ENCODE measurements at places on chromosomes 3 and 15. TPM values are rescaled to one million over a fixed set of nuclear protein-coding genes. Genes with fewer than 3 reads are reported as not detected.
A peak's percentile ranks its signal among the peaks of the same experiment; 100 is the strongest.

DNA sequence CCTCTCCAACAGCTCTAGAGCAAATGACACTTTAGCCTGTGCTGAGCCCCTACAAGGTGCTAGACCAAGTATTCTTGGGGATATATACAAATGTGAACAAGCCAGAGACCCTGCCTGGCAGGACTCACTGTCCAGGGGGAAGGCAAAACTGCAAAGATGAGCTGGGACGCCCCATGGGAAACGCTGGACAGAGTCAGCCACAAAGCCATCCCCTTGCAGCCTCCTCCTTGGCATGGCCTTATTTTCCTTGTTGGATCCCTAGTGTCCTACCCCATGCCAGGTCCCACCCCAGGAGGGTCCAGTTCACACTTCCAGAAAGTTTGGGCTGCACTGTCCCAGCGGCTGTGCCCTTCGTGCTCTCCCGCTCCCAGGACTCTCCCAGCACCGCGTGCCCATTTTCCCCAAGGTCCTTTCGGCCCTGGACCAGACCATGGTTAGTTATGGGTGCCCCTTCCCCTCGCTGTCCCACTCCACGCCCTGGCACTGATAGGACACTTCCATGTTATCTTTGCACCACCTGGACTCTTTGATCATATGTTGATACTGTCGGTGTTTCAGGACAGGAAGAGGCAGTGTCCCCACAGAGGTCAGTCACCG is 5.8 kb upstream of the NRROS start:
- no peaks in the 10 kb centered on the region for H3K27me3 ChIP-seq
- no peak for DNase-seq
- peak overlapping the region; percentile 87 for H3K4me3 ChIP-seq

- no peaks in the 10 kb centered on the region for H3K27me3 ChIP-seq
- H3K4me1 ChIP-seq: peaks cover 18% of the 10 kb centered on the region
- H3K4me3 ChIP-seq: no peak overlapping the region
- no peak for DNase-seq
- H3K27ac ChIP-seq: peak overlapping the region; percentile 45
Observed at GRCh38 chr3:42035816-42036482, 55.2 kb upstream of the TRAK1 start.

DNA sequence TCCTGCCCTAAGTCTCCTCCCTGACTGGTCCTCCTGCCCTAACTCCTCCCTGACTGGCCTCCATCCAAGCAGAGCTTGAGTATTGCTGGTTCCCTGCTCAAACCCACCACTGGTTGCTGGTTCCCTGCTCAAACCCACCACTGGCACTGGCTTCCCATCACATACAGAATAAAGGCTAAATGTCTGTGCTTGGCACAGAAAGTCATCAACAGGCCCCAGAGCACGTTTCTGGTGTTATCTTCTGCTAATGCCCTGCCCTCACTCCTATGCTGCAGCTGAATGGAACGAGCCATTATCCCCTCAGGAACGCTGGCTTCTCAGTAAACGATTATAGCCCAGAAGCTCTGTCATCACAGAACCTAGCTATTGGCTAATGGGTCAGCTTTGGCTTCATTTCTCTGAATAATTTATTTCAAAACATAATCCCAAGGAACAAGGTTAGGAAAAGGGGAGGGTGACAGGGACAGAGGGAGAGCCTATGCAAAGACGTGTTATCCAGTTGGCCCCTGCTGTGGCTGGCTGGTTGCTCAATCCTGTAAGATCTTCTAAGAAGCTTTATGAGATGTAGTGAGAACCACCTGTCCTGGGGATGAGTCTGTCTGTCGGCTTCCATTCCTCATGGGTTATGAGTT is 6.3 kb upstream of the MUC20 start:
- H3K27me3 ChIP-seq: no peaks in the 10 kb centered on the region
- peaks cover 36% of the 10 kb centered on the region for H3K36me3 ChIP-seq
- no peak for DNase-seq

- peaks cover 34% of the 10 kb centered on the region for H3K4me1 ChIP-seq
- peak overlapping the region; percentile 84 for H3K27ac ChIP-seq
- H3K36me3 ChIP-seq: no peaks in the 10 kb centered on the region
- H3K4me3 ChIP-seq: no peak overlapping the region
- H3K27me3 ChIP-seq: no peaks in the 10 kb centered on the region
Observed at GRCh38 chr3:114418107-114418506, 124.3 kb downstream of the TIGIT start.

- H3K4me3 ChIP-seq: no peak overlapping the region
- H3K4me1 ChIP-seq: peaks cover 3% of the 10 kb centered on the region
- peaks cover 5% of the 10 kb centered on the region for H3K27me3 ChIP-seq
- H3K27ac ChIP-seq: no peak overlapping the region
- no peak for DNase-seq
Observed at GRCh38 chr3:12758025-12758781, 856 bp downstream of the TMEM40 start.

- H3K27me3 ChIP-seq: no peaks in the 10 kb centered on the region
- H3K4me1 ChIP-seq: peaks cover 31% of the 10 kb centered on the region
- peak overlapping the region; percentile 94 for H3K4me3 ChIP-seq
- peaks cover 56% of the 10 kb centered on the region for H3K36me3 ChIP-seq
- H3K27ac ChIP-seq: no peak overlapping the region
Observed at GRCh38 chr3:52407779-52408178, 37.1 kb downstream of the SEMA3G start.

DNA sequence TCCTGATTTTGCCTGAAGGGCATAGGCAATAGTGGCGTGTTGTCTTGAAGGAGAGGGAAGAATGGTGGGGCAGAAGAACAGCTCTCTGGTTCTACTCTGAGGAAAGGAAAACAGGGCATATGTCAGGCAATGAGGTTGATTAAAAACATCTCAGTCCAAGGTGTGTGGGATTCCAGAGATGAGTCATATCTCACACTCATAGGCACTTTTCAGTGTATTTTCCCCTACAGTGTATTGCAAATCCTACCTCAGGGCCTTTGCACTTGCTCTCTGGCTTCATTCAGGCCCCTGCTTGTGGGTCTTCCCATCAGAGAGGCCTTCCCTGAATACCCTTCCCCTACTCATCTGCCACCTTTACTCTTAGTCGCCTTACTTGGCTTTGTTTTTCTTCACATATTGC is 107.8 kb downstream of the SLCO3A1 start:
- H3K27me3 ChIP-seq: no peaks in the 10 kb centered on the region
- H3K4me3 ChIP-seq: no peak overlapping the region
- no peak overlapping the region for H3K27ac ChIP-seq
- H3K4me1 ChIP-seq: peaks cover 10% of the 10 kb centered on the region
- no peak for DNase-seq

DNA sequence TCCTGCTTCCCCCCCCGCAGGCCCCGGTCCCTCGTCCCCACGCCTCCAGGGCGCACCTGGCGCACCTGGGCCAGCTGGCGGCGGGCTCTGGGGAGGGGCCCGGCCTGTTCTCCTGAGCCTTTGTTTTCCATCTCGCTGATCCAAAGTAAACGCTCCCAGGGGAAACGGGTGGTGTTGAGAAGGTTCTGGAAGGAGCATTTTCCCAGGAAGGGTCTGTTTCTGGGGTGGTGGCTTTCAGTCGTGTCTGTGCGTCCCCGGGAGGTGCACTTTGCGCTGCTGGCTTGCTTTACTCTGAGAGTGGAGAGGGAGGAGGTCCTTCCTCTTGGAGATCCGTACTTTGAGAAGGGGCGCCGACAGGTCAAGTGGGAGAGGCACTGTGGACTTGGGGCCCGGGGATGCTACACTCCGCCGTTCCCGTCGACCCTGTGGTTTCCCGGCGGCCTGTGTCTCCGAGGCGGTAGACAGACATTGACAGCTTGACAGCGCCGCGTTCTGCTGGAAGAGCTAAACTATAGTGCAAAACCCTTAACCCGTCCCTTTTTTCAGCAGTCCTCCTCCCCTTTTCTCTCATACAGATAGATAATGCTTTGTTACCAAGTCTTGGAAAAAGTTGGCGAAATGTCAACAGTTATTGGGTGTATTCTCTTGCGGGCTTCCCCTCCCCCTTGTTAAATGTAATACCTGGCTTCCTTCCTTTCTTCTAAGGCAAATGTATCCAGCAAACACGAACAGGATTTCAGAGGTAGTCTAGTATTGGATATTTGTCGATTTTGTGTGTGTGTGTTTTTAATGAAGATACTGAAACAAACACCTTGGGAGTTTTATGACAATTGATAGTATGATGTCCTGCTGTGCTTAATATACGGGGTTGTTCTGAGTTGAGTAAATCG is 6.5 kb downstream of the TPM1 start:
- peaks cover 50% of the 10 kb centered on the region for H3K27me3 ChIP-seq
- H3K27ac ChIP-seq: peak overlapping the region; percentile 63
- H3K4me3 ChIP-seq: peak overlapping the region; percentile 89
- H3K4me1 ChIP-seq: peaks cover 11% of the 10 kb centered on the region

DNA sequence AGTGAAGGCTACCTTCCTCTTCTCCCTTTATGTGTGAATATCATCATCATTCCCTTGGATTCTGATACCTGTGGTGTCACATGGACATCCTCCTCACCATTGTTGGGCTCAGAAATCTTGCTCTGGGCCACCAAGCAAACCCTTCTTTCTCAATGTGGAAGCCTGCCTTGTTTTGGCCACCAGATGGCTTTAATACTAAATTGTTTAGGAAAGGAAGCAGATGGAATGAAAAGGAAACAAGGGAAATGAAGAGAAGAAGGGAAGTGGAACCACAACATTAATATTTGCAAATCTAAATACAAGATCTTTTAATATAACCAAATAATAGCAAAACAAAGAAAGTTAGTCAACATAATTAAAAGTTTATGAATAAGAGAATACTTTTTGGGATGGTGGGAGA is 14.0 kb downstream of the FAM227B start:
- H3K27ac ChIP-seq: no peak overlapping the region
- no peaks in the 10 kb centered on the region for H3K4me1 ChIP-seq
- H3K36me3 ChIP-seq: peaks cover under 1% of the 10 kb centered on the region
- no peaks in the 10 kb centered on the region for H3K27me3 ChIP-seq
- DNase-seq: no peak
- no peak overlapping the region for H3K4me3 ChIP-seq

DNA sequence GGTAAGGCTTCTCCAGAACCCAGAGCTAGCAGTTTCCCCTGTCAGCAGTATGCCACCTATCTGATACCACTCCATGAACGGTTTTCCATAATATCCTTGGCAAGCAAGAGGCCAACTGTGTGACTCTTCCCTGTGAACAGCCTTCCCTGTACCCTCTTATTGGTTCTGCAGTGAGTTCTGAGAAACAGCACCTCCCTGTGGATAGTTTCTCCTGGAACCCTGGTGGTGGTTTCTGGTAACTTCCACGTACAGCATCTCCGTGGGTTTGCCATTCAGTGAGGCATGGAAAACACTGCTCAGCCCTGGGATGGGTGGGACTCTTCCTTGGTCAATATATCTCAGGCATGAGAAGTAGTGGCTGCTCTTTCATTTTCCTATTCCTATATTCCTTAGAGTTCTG is 19.4 kb upstream of the SERPINI2 start:
- no peaks in the 10 kb centered on the region for H3K27me3 ChIP-seq
- no peak overlapping the region for H3K4me3 ChIP-seq
- no peak overlapping the region for H3K27ac ChIP-seq
- no peaks in the 10 kb centered on the region for H3K36me3 ChIP-seq
- no peaks in the 10 kb centered on the region for H3K4me1 ChIP-seq

GRCh38 chr15:99333413-99333812 is 82.1 kb downstream of the LRRC28 start:
- H3K4me3 ChIP-seq: no peak overlapping the region
- H3K36me3 ChIP-seq: no peaks in the 10 kb centered on the region
- no peak for DNase-seq
- no peaks in the 10 kb centered on the region for H3K27me3 ChIP-seq
- H3K27ac ChIP-seq: no peak overlapping the region

DNA sequence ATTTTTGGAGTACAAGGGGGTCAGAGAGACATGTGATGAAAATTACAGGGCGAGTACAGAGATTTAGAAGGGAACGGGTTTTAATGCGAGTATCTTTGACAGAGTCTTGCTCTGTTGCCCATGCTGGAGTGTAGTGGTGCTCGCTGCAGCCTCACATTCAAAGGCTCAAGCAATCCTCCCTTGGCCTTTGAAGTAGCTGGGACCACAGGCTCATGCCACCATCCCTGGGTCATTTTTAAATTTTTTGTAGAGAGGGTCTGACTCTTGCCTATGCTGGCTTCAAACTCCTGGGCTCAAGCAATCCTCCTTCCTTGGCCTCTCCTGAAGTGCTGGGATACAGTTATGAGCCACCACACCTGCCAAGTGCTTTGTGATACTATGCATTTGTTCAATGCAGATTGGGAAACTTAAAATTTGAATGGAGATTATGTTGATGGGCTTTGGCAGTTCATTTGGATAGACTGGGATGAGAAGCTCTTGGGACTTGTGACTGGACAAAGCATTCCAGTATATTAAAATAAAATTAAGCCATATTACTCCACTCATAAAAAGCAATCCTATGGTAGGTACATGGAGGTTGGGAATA is 4.0 kb upstream of the LMLN start:
- H3K27ac ChIP-seq: no peak overlapping the region
- peaks cover 50% of the 10 kb centered on the region for H3K4me1 ChIP-seq
- H3K27me3 ChIP-seq: no peaks in the 10 kb centered on the region
- peaks cover 78% of the 10 kb centered on the region for H3K36me3 ChIP-seq
- DNase-seq: no peak
- H3K4me3 ChIP-seq: no peak overlapping the region

The SCN5A gene
- total RNA-seq: not detected

The NEDD4 gene
- 13.9 TPM for total RNA-seq

The KIF15 gene
- total RNA-seq: 28.7 TPM

The OTOL1 gene
- total RNA-seq: not detected

The NOX5 gene
- 0.21 TPM for total RNA-seq

The NLGN1 gene
- total RNA-seq: not detected

Measured in activated T-helper 2 cell treated with anti-CD3 and anti-CD28 coated beads, Interferon-gamma antibody, Interleukin-2, Interleukin-4, amounts not matched to agents 10 μg/mL and 5 μg/mL and 100 μg/mL, durations not matched to agents 14 hours and 24 hours and 36 hours (primary cell).